ENCODE measurements at places on chromosomes 6 and 20.

DNA sequence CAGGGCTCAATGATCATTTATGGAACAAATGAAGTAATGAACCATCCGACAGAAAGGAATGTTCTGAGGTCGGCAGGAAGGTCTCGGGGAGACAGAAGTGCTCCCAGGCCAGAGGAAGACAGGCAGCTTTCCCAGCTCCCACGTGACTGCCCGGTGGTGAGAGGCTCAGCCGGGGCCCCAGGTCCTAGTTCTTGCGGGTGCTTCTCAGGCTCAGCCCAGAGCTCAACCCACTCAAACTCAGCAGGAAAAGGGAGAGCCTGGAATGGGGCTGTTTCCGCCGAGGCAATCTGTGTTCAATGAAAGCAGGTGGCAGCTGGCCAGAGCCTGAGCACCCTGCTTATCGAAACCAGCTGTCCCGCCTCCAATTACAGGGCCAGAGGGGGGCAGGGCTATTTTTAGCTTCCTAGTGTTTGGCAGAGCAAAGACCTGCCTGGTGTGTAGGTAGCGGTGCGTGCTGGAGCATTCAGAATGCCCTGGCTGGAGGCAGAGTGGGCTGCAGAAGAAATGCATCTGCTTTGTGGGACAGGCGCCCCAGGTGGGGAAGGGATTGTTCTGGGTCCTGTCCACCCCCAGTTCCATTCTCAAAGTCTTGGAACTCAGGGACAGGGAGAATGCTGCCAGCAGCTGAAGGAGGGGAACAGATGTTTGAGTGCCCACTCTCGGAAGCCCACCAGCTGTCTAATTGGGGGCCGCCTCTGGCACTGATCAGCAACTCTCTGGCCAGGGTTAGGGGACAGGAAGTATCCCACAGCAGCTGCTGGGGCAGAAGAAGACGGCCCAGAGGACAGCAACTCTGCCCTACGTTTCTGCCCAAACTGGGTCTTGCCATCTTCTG, 145.1 kb downstream of the PREX1 start:
- DNase-seq, result peak; percentile 99

DNA sequence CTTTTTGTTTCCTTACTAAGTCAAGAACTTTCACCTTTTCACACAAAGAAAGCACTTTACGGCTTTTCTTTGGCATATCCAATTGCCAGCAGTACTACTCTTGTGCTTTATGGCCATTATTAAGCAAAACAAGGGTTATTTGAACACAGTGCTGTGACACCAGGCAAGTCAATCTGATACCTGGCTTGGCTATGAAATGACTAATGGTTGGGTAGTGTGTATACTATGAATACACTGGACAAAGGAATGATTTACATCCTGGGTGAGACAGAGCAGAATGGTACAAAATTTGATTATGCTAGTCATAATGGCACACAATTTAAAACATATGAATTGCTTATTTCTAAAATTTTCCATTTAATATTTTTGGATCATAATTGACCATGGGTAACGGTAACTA, 22.1 kb upstream of the ADGRF1 start:
- DNase-seq, result no peak

- DNase-seq, result peak; percentile 25
Measured at GRCh38 chr6:5866547-5867051, 140.1 kb downstream of the NRN1 start.

- DNase-seq, result no peak
Measured at GRCh38 chr6:122026582-122027369, 372.7 kb upstream of the HSF2 start.

- no peak for DNase-seq
Measured at GRCh38 chr20:41226426-41226825, 89.1 kb downstream of the PLCG1 start.

- peak; percentile 97 for DNase-seq
Measured at GRCh38 chr20:21534453-21534852, 20.6 kb upstream of the NKX2-2 start.

DNA sequence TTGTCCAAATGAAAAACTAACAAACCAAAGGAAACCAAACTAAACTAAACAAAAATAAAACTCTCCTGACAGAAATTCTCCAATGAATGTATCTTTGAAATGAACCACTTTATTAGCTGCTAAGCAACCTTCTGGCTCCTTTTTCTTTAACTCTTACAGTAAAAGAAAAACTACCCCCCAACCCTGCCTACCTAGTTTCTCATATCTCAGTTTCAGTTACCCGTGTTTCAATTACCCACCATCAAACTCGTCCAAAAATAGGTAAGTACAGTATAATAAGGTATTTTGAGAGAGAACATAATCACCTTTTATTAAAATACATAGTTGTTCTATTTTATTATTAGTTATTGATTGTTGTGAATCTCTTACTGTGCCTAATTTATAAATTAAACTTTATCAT, 177.4 kb upstream of the THEMIS start:
- no peak for DNase-seq

DNA sequence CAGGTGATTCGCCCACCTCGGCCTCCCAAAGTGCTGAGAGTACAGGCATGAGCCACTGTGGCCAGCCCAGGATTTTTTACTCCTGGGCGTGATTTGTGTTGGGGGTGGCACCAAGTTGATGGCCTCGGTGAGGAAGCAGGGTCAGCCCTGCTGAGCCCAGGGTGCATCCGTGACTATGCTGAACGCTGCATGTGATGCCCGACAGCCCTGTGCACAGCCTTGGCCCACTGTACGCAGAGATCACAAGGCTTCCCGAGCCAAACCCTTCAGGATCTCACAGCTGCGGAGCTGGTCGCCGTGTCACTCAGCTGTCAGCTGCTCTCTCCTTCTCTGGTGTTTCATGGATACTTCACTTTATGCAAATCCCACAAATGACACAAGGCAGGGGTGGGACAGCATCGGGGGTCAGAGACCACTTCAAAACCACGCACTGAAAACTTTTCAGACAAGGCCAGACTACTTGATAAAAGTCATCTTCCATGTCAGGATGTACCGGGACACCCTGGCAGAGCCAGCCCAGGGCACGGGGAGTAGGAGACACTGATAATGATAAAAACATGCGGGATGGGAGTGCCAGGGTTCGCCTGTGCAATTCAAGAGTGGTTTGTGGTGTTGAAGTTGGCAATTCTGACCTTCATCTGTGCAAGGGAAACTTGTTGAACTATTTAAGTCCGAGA, 31.2 kb upstream of the RPS6KA2 start:
- no peak for DNase-seq

DNA sequence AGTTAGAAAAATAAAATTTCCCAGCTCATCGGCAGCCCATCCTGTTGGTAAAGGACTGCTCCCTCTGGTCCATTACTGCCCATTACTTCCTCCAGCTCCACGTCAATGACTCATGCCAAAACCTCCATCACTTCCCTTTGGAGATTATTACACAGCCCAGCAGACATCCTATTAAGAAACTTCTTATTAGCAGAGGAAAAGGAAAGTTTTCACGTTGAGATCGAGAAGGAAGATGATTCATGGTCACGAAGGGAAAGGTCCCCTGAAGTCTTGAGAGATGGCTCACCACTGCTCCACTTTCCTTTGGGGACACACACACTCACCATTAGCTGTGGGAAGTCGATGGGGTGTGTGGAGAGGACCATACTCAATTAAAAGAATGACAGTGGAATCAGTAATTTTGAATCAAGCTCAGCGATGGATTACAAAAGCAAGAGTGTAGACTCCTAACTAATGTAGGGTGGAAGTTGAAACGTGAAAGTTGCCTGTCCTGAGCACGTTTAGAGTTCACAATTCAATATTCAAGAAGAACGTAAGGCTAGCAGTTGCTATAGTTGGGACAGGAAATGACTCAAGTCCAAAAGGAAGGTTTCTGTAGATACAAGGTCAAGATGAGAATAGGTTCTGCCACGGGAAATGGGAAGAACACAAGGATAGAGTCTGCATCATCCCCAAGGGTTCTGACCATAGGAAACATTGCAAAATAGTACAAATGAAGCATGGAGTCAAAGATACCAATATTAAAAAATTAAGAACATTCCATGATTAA, 21.6 kb downstream of the SASH1 start:
- no peak for DNase-seq

- peak; percentile 32 for DNase-seq
Measured at GRCh38 chr6:108526739-108527174, 34.0 kb upstream of the FOXO3 start.

- no peak for DNase-seq
Measured at GRCh38 chr6:144500892-144501291, 215.8 kb downstream of the UTRN start.

- DNase-seq, result no peak
Measured at GRCh38 chr6:123467392-123467791, 169.4 kb downstream of the TRDN start.

DNA sequence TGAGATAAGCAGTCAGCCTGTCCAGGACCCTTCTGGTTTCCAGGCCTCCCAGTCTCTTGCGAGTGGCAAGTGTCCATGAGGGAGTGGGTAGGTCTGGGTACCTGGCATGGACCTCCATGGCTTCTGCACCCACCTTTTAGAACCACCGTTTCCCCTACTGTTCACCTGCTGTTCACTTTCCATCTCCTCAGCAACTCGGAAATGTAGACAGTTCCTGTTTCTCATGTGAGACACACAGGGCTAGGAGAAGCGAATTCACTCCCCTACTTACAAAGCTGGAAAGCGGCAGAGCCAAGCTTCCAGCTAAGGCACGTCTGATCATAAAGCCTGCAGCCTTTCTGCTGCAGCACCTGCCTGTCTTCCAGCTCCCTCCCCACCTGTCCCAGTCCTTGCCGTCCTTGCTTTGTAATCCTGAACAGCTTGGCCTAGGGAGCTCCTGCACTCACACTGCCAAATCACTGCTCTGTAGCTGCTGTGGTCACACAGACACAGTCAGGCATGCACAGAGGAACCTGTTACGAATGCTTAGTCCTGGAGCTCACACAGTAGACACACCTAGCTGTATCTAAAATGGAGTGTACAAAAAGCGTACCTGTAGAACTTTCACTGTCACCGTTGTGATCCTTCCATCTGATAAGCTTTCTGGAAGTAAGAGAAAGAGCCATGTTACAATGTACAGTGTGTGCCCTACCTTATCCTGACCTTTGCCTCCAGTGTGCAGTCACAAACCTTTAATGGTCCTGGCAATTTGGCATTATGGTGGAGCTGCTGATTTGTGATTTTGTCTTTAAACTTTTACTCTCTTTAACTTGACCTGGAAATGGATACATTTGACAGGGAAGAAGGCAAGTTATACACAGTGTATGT, 294.1 kb downstream of the NRN1 start:
- DNase-seq, result no peak

GRCh38 chr20:60941379-60941778, 310.7 kb upstream of the CDH4 start:
- DNase-seq, result no peak

GRCh38 chr6:10205120-10205519, 209.8 kb downstream of the TFAP2A start:
- no peak for DNase-seq

DNA sequence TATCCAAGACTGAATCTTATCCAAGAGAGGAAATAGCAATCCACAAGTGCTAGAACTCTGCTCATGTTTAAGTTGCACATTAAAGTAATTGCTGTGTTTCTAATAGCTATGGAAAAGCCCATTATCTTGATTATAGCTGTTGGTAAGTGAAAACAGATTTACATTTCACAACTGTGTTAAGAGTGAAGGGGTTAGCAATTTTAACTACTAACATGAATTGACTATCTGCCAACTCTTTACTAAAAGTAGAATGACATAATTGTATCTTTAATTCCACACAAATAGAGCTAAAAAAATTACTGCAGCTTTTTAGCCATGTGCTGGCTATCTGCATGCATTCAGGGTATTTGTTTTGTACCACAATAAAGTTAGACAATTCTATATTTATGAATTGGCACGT, 277.9 kb upstream of the IRAK1BP1 start:
- DNase-seq, result no peak

DNA sequence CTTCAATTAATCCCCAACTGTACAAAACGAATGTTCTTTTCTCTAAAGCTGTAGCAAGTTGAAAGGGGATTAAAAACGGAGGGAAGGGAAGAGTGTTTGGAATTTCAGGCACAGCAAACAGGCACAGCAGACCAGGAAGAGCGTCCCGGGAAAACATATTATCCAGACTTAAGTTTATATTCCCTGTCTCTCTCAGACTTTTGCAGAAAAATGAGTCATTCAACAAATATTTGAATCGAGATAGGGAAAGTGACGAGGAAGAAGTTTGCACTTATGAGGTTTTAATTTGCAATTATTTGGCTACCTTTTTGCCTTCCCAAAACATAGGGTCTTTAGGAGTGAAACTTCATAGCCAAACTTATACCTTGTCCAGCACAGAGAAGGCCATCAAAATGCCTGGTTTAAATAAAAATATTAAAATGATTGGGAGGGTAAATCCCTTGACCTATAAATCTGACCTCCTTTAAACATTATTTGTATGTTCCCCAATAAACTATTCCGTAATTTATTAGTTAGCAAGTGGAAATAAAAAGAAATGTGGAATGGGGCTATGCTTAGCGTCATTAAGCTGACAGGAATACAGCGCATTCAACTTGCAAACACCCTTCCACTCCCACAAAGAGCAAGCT, 16.0 kb downstream of the HFE start:
- no peak for DNase-seq

- peak; percentile 76 for DNase-seq
Measured at GRCh38 chr20:52193133-52193532, 1.6 kb upstream of the ZFP64 start.

DNA sequence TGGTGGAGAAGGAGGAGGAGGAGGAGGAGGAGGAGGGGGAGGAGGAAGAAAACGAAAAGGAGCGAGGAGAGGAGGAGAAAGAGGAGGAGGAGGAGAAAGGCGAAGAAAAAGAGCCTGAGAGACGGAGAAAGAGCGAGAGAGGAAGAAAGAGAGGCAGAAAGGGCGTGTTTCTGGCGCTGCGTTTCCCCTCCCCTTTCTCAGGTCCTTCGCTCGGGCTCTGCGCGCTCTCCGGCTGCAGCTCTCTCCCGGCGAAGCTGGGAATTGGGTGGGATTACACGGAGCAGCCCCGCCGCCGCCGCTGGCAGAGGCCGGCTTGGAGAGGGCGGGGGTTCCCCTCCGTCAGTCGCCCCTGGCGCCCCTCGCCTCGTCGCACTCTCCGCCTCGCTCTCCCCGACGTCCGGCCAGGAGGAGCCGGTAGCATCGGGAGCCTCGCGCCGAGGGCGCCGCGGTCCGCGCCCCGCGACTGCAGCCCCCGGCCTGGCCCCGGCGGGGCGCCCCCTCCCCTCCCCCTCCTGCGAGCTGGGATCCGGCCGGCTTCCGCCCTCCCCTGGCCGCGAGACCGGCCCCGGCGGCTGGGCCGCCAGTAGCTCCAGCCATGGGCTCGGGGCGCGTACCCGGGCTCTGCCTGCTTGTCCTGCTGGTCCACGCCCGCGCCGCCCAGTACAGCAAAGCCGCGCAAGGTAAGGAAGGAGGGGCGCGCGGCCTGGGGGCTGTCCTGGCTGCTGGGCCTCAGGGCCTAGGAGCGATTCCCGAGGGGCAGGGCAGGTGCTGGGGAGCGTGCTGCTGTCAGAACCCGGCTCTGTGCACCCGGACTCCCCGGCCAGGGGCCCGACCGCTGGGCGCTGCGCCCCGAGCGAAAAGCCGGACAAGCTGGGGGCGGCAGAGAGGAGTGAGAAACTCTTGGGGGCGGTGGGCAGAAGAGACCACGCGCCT, at the start of gene SCUBE3:
TSS of gene SCUBE3 (plus strand) at position 133 of the 933 bp plus-strand sequence. CDS start at position 596, 463 bp downstream.
- DNase-seq, result peak; percentile 24

GRCh38 chr6:124917769-124918168, 44.5 kb upstream of the RNF217 start:
- no peak for DNase-seq

All from NCI-H345 (cell line).